ENCODE measurements at places on chromosomes 2 and 18. TPM values are rescaled to one million over a fixed set of nuclear protein-coding genes. Genes with fewer than 3 reads are reported as not detected.

Gene PER2
- 5.3 TPM for total RNA-seq

Gene FBLN7
- total RNA-seq: 0.14 TPM

Gene TLX2
- not detected for total RNA-seq

Gene APCDD1
- total RNA-seq: 1.2 TPM

Gene DNER
- 5.5 TPM for total RNA-seq

Gene ZNF2
- 6.1 TPM for total RNA-seq
